Heart right ventricle (tissue), 16 donors: ENCODE measurements at places on chromosomes 3 and 15. TPM values are rescaled to one million over a fixed set of nuclear protein-coding genes. Genes with fewer than 3 reads are reported as not detected.

GRCh38 chr15:31077181-31077580 lies 24.3 kb downstream of the TRPM1 start:
- no peak for DNase-seq

The CXCR6 gene
- 0.45 TPM for total RNA-seq

The FGF12 gene
- total RNA-seq = 308 TPM

GRCh38 chr3:107892955-107893624 lies 197.7 kb downstream of the CD47 start:
- no peak for DNase-seq

GRCh38 chr15:100762289-100762688 lies 117.3 kb upstream of the ALDH1A3 start:
- no peak for DNase-seq

DNA sequence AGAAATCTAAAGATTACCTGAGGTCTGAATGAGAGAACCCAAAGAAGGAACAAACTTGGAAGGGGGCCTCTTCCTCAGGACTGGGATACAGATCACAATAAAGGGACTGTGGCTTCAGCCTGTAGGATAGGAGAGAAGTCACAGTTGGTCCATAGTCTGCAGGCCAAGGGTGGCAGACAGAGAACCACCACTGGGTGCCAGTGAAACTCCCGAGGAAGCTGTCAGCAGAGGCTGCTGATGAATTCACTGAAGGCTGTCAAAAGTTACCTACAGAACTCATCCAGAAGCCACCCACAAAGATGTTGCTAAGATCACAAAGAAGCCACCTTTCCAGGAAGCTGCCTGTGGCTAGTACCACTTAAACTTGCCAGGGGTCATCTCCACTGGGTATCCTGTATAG lies 78.5 kb downstream of the TMCO5A start:
- DNase-seq = no peak

The PTX3 gene
- 0.34 TPM for total RNA-seq
